ENCODE measurements at places on chromosomes 3 and 15.

GRCh38 chr3:36957862-36958686 is 13.2 kb upstream of the TRANK1 start:
- no peak for DNase-seq

DNA sequence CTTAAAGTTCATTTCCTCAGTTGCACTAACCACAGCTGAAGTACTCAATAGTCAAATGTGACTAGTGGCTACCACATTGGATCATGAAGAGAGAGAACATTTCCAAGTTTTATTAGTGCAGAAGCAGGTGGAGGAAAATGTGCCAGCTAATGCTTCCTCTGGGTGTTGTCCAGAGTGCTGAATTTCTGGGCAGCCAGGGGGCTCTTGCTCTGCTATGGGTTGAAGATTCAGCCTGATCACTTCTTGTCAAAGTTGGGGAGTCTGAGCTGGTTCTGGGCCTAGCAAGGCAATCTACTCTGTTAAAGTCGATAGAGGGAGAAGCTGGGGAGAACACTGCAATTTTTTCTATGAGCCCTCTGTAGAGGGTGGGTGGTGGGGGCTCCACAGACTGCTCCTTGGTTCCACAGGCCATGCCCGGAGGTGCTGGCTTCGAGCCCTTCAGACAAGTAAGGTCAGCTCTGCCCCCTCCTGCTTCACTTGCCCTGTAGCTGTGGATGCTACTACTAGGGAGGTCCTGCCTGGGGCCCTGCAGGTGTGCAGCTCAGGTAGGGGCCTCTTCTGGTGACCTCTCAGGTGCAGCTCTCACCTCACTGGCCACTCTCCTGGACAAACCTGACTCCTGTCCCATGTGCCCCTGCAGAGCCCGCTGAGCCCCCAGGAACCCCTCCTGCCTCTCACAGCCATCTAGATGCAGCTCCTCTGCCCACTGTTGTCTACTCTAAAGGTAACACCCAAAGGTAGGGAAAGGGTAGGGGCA is 8.2 kb downstream of the ALG3 start:
- DNase-seq = no peak

DNA sequence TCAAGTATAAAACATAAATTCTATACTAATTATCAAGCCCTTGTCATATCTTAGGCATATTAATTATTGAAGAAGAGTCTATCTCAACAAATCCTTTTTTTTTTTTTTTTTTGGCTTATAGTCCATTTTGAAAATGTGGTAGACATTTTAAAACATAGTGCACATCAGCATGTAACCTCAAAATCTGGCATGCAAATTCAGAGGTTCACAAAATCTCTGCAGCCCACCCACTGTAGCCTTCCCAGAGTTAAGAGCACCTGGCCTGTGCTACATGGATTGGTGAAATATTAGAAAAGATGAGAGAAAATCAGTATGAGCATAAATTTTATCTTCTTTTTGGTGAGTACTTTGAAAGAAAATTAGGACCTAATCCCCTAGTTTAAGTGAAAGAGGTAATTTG is 84.8 kb downstream of the MBNL1 start:
- no peak for DNase-seq

- no peak for DNase-seq
Observed at GRCh38 chr3:22450786-22451400, 699.9 kb upstream of the ZNF385D start.

DNA sequence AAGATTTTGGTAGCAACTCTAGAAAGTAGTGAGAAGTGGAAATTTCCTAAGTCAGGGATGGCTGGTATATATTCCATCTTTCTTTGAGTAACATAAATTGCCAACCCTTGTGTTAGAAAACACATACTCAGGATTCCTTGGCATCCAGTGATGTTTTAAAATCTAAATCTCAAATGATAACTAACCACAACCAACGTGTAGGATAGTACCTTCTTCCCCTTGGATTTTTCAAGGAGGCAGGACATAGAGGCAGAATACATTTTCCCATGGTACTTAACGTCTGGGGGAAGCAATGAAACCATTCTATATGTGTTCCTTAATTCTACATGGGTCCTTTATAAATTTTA is 93.4 kb downstream of the WDR76 start:
- DNase-seq = no peak

GRCh38 chr3:51668756-51669155 is 2.3 kb upstream of the TEX264 start:
- DNase-seq = no peak

GRCh38 chr3:13277196-13277813 is 142.8 kb downstream of the NUP210 start:
- no peak for DNase-seq

- no peak for DNase-seq
Observed at GRCh38 chr3:23649448-23649847, 156.3 kb upstream of the UBE2E1 start.

DNA sequence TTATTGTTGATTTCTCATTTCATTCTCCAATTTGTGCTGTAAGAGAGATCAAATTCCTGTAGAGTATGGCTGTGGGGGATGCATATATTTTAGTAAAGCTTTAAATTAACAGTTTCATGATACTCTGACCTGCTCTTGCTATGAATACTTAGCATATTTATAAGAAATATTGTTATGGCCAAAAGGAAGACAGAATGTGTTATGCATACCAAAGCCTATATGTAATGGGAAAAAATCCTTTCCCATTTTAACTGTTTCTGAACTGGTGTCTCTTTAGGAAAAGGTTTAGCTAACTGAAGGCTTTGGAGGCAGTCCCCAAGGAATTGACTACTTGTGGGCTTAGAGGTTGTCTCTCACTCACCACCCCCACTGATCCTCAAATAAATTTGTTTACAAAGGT is 59.2 kb downstream of the CADPS start:
- no peak for DNase-seq

DNA sequence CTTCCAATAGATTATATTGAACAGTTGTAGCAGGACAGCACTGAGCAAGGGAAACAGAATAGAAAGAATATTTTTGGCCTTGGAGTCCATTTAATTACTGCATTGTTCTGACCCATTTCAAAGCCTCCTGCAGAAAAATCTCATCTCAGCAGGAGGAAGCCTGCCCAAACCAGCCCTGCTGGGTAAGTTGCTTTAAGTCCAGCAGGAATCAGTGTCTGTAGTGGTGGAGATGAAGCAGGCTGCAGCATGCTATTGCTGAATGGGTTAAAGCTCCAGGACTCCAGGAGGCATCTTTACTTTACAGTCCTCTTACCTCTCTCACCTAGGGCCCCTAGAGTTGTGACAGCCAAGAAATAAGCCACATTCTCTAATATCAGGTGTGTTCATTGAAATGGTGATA is 380.3 kb upstream of the THBS1 start:
- no peak for DNase-seq

DNA sequence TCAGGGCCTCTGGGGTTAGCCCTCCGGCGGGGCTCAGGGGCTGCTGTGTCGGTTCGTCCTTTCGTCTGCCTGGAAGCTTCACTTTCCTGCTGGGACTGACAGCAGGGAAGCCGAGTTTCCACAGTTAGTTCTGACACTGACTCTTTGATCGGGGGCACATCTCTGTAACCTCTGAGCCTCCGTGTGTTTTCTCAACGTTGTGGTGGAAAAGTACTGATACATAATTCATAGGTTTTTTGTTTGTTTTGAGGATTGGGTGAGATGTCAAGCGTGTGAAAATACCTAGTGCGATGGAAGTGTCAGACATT is 481 bp downstream of the AP4E1 start:
- no peak for DNase-seq

DNA sequence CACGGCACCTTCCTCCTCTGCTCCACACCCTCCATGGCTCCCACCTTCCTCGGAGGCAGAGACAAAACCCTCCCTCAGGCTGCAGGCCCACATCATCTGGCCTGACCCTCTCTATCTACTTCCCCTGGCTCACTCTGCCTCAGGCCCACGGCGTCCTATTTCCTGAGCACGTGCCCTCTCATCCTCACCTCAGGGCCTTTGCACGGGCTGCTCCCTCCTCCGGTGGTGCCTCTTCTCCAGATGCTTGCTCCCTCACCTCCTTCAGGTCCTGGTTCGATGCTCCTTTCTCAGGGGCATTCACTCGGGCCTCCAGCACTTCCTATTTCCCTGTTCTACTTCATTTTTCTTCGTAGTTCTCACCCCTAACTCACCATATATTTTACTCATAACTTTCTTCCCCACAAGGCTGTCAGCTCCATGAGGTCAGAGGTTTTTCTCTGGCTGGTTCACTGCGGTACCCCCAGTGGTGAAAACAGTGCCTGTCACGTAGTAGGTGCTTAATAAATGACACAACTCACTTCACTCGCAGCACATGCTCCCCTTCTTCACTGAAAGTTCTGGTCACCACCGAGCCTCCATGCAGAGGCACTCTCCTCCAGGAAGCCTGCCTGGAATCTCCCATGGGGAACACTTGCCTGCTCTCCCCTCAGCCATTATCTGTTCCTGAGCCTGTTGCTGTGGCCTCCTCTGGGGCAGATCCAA is 130.7 kb downstream of the WNT7A start:
- DNase-seq = no peak

GRCh38 chr15:50055750-50056157 is 63.3 kb downstream of the ATP8B4 start:
- no peak for DNase-seq

GRCh38 chr3:10600296-10600714 is 94.9 kb upstream of the ATP2B2 start:
- no peak for DNase-seq

DNA sequence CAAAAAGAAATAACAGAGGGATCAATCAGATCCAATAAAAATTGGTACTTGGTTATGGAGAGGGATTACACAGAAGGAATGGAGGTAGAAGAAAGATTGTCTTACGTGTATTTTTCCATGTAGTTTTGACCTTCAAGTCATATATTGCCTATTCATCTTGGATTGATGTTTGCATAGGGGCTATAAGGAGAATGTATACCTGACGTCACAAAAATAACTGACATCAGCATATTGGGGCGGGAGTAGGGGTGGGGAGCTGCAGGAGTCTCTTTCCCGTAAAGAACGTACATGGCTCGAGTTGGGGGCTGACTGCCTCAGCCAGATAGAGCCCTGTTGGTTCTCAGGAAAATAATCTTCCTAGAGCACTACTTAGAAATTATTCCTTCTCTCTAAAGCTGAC is 5.9 kb upstream of the FURIN start:
- DNase-seq = no peak

DNA sequence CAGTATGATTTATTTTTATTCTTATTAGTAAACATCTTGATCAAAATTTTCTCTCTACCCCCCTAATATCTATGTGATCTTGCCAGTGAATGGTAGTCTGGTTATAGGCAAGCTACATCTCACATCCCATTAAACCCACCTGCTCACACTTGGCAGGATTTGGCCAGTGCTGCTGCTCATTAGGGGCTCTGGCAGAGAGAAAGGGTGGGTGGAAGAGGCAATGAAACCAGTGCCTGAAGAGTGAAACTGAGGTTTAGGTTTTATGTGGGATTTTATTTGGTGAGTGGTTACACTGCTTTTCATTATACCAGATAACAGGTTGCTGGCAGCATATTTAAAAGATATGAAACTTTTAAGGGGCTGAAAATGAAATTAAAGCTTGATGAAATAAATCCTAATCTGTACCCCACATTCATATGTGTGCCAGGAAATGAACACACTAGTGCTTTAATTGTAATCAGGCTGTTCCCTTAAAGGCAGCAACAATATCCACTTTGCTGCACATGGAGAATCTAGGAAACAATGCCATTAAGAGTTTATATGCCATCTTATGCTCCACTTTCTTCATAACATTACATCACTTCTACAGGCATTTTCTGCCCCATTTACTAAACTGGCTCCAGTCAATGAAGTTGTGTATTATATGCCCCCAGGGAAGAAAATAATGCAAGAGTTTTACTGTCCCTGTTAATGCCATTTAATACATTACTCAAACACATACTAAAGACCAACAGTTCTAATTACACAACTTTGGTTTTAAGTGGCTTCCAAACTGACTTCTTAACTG is 688.7 kb downstream of the MECOM start:
- no peak for DNase-seq

DNA sequence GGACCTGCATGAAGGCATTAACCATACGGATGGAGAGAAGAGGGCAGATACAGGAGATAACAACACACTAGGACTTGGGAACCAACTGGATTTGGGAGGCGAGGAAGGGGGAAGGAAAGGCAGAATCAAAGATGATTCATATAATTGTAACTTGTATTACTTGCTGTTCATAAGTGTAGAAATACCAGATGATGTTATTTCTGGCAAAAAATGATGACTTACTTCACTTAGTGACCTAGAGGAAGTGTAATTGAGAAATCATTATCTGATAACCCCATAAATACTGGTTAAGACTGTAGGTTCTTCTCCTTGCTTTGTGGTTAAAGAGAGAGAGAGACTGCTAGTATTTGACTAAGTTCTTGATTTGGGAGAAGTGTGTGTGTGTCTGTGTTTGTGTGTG is 50.5 kb upstream of the GK5 start:
- no peak for DNase-seq

DNA sequence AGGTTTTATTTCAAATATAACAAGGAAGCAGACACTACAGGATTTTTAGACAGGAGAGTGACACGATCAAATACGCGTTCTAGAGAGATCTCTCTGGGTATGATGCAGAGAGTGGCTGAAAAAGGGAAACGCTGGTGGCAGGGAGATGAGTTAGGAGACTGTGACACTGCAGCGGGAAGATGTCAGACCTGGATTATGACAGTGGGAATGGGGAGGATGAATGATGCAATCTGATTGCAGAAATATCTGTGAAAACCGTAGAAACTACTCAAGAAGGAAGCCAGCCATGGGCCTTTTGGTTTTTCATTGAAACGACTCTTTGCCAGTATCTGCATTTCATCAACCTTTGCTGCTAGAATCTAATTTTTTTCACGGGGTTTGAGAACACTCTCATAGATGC is 157.9 kb downstream of the FAM43A start:
- no peak for DNase-seq

DNA sequence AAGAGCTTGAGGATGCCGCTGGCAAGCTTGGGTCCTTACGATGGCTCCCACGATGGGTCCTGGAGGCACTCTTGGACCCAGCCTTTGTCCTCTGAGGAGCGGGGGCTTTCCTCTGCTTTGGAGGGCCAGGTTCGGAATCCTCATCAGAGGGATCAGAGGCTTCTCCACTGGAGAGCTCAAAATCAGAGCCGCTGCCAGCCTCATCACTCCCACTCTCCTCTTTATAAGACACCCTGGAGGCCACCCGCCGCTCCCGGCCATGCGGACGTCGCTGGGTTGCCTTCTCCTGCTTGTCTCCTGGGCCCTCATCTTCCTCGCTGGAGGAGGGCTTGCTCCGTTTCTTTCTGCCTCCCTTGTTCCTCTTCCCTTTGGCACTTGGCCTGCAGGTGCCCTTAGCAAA is 20.0 kb downstream of the XPC start:
- no peak for DNase-seq

- DNase-seq = no peak
Observed at GRCh38 chr15:100711516-100712021, 109.2 kb downstream of the ASB7 start.
